HFF-Myc (cell line): ENCODE measurements at places on chromosomes 12 and 14.

- peak; percentile 82 for DNase-seq
Measured at GRCh38 chr14:67934087-67934486, 114.5 kb downstream of the RAD51B start.

DNA sequence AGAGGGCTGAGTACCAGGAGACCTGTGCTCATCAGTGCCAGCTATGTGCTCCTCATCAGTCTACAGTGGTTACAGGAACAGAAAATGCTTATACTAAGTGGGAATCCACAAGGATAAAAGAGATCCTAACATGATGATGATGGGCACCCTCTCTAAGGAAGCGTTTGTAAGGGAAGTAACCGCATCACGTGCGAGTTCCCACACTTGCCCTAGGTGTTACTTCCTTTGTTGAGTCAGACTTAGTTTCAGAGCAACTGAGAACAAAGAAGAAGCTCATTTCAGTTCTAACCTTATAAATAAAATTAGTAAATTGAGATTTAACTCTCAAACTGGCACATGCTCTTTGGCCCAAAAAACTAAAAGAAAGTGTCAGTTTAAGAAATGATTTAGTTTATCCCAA lies 956.4 kb upstream of the TMEM132C start:
- no peak for DNase-seq

- DNase-seq: no peak
Measured at GRCh38 chr12:4203772-4204376, 69.7 kb upstream of the CCND2 start.

GRCh38 chr12:83866477-83866876 lies 1046.1 kb downstream of the SLC6A15 start:
- no peak for DNase-seq

DNA sequence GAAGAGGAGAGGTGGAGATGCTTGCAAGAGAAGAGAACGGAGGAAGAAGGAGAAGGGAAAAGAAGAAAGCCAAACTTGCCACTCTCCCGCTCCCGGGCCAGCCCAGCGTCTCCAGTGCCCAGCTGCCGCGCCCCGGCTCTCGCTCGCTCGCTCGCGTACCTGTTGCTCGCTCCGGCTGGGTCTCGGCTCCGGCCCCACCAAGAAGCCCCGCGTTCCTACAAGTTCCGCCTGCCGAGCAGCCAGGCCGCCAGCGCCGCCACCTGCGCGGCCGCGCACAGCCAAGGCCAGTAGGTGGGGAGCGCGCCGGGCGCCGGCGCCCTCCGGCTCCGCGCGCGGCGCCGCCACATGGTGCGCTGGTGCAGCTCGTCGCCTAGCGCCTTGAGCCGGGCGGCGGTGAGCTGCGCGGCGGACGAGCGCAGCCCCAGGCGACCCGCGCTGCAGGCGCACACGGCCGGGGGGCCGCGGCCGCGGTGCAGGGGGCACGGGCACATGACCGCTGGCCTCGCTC lies 370 bp downstream of the HRK start:
- DNase-seq: no peak

GRCh38 chr12:124939079-124939420 lies 24.6 kb upstream of the UBC start:
- peak; percentile 81 for DNase-seq

DNA sequence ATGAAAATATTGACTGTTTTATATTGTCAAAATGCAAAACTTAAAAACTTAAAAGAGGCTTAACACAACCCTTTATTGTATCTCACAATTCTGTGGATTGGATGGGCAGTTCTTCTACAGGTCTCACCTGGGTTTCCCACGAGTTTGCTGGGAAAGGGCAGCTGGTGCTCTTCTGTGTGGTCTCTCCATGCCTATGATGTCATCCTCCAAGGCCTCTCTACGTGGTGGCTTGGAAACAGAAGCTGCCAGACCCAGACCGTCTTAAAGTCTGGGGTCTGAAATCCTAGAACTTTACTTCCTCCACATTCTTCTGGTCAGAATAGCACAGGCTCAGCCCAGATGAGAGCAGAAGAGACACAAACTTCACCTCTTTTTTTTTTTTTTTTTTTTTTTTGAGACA lies 36.5 kb upstream of the KICS2 start:
- DNase-seq: no peak

- DNase-seq: no peak
Measured at GRCh38 chr12:11085419-11085818, 6.7 kb downstream of the TAS2R43 start.

DNA sequence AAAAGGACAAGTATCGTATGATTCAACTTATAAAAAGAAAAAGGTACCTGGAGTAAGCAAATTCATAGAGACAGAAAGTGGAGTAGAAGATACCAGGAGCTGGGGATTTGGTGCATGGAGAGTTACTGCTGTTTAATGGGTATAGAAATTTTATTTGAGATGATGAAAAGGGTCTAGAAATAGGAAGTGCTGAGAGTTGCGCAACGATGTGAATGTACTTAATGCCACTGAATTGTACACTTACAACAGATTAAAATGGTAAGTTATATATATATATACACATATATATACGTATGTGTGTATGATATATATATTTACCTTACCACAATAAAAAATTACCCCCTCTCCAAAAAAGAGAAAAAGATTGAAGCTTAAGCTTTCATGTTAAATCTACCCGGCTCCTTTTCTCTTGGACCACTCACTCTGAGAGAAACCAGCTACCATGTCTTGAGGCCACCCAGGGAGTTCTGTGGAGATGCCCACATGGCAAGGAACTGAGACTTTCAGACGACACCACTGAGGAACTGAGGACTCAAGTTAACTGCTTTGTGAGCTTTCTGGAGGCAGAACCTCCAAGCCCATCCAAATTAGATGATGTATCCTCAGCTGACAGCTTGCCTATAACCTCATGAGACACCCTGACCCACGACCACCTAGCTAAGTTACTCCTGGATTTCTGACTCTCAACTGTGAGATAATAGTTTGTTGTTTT lies 130.0 kb upstream of the BTG1 start:
- DNase-seq: no peak

- no peak for DNase-seq
Measured at GRCh38 chr14:31449971-31450610, 7.2 kb downstream of the DTD2 start.

GRCh38 chr12:19744705-19745218 lies 305.5 kb downstream of the AEBP2 start:
- no peak for DNase-seq

- DNase-seq: no peak
Measured at GRCh38 chr12:87922736-87923135, 106.5 kb downstream of the C12orf50 start.

DNA sequence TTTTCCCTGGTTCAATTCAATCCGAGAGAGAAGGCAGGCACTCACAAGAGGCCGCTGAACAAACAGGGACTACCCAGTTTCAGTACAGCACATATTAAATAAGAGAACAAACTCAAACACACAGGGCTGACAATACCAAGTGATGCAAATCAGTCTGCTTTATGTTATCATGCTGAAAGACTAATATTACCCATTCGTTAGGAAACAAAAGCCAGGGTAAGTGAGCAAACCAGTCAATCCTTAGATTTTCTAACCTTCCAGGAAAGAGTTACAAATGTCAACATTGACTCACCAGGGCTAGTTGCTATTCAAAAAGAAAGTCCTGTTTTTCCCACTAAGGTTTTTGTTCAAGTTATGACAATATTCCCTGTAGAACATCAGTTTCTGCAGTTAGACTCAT lies 246.2 kb downstream of the C12orf42 start:
- DNase-seq: no peak

GRCh38 chr12:113271853-113272561 lies 50.7 kb downstream of the TPCN1 start:
- peak; percentile 37 for DNase-seq

- no peak for DNase-seq
Measured at GRCh38 chr14:90087433-90087832, 25.6 kb downstream of the KCNK13 start.

DNA sequence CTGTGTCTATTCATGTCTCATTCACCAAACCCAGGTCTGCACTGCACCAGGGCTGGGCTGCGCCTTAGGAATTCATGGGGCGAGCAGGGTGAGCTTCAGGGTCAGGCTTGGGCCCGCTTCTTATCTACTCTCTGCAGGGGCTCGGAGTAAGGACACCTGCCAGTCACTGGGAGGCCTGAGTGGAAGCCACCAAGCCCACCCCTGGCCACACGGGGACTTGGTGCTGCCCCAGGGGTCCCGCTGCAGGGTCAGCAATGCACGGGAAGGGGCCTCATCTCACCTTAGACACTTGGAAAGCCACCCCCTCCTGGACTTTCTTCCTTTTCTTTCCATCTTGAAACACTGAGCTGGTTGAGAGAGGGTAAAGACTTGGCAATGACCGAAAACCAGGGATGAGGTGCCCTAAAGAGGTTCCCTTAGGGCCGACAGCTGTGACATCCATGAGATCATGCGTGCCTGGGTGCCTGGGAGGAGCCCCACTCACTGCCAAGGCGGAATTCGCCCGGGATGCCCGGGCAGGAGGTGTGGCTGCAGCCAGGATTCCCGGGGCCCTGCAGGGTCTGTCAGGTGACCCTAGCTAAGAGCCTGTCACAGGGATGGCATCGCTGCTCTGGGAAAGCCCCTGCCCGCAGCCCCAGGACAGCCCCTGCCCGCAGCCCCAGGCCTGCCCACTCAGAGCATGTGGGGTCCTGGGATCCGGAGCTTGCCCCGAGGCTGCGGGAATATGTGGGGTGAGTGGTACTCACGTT lies 45.5 kb upstream of the EML1 start:
- DNase-seq: no peak

DNA sequence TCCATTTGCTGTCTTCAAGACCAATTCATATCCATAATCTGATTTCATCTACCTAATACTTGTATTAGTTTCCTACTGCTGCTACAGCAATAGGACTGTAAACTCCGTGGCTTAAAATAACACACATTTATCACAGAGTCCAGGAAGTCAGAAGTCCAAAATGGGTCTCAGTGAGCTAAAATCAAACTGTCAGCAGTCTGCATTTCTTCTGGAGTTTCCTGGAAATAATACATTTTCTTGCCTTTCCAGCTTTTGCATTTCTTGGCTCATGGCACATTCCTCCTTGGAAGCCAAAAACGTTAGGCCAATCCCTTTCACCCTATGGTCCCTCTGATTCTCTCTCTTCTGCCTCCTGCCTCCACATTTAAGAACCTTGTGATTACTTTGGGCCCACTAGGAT lies 239.8 kb downstream of the PRKD1 start:
- no peak for DNase-seq

DNA sequence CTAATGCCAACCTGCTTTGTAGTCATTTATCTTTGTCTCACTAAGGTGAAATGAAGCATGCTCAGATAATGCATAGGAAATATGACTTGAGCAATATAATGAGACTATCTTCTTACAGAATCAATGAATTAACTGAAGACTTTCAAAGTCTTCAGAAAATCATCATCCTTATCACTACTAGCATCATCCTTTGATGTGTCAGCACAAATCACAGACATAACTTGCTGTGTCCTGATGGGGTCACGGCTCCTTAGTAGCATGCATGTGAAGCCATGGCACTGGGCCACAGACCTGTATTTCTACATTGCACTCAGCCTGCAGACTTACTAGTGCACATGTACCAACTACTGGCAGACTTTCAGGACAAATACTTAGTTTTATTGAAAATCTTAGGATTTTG lies 18.9 kb downstream of the TMEM260 start:
- no peak for DNase-seq

- no peak for DNase-seq
Measured at GRCh38 chr14:100524933-100525243, 62.3 kb downstream of the BEGAIN start.

DNA sequence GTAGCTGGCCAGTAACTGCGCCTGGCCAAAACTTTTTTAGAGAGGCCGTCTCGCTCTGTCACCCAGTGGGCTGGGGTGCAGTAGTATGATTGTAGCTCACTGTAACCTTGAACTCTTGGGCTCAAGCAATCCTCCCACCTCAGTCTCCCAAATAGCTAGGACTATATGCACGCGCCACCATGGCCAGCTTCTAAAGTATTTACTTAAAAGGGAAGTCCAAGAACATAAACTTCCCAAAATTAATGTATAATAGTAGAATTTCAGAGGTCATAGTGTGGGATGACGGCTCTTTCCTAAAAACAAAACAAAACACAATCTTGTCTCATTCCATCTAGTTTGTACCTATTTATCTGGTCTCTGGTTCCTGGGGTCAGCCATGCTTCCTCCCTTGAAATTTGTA lies 42.2 kb upstream of the FOS start:
- DNase-seq: no peak

DNA sequence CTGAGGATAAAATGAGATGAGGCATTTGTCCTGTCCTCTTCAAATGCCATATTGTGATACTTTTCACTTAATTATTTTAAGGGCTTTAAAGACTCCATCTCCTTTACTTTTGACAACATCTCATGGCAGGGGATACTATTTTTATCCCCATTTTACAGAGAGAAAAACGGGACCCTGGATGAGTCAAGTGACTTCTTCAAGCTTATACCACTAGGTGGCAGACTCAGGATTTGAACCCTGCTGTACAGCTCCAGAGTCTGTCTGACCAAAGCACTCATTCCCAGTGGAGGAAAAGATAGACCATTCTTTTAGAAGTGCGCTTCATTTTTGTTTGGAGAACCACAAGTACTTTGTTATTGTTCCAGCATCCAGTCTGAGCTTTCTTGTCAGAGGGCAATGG lies 1.7 kb upstream of the SMOC1 start:
- no peak for DNase-seq

DNA sequence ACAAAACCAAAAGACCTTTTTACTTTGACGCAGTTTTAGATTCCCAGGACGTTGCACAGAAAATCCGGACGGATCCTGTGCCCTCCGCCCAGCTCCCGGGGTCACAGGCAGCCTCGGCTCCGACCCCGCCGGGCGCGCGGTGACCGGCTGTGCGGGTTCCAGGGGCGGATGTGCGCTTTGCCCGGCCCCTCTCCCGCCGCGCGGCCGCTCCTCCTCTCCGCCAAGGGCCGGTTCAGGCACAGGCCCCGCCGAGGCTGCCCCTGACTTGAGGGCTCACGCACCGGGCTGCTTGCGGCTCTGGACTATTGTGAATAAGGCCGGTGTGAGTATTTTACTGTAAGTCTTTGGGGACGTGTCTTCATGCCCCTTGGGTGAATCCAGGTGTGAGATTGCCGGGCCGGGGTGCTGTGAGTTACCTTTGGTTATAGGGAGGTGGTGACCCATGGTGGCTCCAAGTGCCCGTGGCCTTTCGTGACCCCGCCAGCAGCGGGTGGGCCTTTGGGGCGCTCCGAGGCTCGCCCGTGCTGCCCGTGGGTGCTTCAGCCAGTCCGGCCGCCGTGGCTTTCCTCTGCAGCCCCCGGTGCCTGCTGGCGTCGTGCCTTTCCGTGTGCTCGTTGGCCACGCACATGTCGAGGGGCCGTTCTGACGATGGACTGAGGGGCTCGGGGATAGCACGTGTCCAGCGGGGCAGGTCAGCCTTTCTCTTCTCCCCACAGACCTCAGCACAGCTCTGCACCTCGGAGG lies 45.9 kb downstream of the NOC4L start:
- no peak for DNase-seq
